ENCODE measurements at places on chromosomes 3 and 15.

DNA sequence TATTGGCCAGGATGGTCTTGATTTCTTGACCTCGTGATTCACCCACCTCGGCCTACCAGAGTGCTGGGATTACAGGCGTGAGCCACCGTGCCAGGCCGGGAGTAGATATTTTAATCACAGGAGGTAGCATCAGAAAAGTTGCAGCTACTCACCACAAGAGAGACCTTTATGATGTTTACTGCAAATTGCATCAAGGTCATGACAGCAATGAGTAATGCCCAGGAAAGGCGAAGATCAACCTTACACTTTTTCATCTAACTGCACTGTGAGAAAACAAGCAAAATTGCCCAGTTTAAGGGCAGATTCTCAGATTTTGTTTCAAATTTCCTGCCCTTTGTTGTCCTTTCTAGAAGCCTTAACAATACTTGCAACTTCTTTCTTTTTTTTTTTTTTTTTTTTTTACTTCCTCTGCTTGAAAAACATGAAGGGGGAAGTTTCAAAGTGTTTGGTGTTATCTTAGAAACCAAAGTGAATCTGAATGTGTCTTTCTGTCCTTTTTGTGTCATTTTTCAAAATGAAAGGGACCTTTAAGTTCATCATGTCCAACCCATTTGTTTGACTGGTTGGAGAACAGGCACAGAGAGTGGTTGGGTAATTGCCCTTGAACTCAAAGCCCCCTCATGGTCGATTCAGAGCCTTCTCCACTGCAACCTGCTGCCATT is 25.0 kb downstream of the TGFBR2 start:
- DNase-seq: no peak

GRCh38 chr3:171248426-171249111 is 211.6 kb downstream of the TNIK start:
- DNase-seq: no peak

GRCh38 chr15:66080717-66081398 is 172.7 kb downstream of the MEGF11 start:
- no peak for DNase-seq

DNA sequence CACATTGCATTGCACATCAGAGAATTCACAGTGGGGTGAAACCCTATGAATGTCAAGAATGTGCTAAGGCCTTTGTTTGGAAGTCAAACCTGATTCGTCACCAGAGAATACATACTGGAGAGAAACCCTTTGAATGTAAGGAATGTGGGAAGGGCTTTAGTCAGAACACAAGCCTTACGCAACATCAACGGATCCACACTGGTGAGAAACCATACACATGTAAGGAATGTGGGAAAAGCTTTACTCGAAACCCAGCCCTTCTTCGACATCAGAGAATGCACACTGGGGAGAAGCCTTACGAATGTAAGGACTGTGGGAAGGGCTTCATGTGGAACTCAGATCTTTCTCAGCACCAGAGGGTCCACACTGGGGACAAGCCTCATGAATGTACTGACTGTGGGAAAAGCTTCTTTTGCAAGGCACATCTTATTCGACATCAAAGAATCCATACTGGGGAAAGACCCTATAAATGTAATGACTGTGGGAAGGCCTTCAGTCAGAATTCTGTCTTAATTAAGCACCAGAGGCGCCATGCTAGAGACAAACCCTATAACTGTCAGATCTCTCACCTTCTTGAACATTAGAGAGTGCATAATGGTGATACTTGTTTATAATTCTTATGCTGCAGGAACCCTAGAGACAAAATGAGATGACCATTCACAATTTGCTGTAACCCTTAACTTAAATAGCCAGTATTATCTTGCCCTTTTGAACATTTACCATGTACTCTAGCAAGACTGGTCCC is 9.0 kb downstream of the ZNF662 start:
- DNase-seq: no peak

GRCh38 chr15:99961011-99961441 is 227.8 kb upstream of the LYSMD4 start:
- no peak for DNase-seq

DNA sequence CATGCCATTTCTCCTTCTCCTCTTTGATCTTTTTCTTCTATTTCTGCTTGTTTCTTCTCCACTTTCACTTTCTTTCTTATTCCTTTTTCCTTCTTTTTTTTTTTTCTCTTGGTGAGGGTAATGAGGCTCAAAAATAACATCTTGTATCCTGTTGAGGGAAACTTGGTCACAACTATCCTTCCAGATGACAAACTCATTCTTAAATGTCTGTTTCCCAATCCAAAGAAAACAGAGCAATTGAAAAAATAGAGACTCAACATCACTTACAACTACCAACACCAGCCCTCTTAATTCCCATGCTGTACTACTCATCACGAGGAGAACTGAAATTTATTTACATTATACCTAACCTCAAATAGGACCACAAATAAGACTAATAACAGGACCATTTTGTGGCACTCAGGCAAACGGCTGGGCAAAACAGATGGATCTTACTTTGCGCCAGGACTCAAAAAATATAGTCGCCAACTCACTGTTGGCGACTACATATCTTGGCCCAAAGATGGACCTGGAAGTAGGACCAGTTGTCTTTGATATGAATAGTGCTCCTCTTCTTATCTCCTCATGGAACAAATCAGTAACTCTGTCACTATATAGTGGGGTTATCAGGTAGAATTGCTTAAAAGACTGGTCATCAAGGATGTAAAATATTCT is 343.9 kb downstream of the ZBTB20 start:
- no peak for DNase-seq

GRCh38 chr15:35173444-35174118 is 88.5 kb upstream of the NANOGP8 start:
- DNase-seq: no peak

- no peak for DNase-seq
Measured at GRCh38 chr3:196486263-196486662, 17.3 kb downstream of the RNF168 start.

DNA sequence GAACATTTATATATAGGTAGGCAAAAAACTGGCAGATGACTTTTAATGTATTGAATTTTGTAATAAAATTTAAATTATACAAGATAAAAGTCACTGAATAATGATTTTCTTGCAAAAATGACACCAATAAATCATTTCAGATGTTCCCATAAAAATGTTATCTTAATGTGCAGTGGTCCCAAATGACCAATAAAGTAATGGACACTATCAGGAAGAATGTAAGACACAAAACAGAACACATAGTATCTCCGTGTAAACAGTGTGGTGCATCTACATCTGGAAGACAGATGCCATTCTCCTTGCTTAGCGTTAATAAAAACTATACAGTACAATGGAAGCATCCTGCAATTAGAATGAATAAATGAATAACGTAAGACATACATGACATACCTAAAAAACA is 41.5 kb downstream of the FGF7 start:
- no peak for DNase-seq

DNA sequence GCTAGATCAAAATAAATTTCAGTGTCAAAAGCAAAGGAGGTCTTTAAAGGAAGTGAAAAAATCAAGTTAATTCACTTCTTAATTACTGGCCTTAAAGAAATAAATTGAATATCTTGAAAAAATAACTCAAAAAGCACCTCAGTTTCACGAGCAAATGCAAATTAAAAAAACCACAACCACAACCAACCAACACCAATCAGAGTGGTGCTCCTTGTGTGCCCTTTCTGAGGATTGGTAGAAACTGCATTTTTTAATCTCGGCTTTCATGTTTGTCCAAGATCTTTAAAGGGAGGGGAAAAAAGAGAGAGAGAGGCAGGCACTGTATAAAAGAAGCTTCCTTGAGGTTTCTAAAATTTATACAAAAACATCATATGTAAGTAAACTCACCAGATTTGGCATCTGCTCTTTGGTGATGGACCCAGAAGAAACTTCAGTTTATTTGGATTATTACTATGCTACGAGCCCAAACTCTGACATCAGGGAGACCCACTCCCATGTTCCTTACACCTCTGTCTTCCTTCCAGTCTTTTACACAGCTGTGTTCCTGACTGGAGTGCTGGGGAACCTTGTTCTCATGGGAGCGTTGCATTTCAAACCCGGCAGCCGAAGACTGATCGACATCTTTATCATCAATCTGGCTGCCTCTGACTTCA is at the start of gene GPR15:
Gene GPR15 (plus strand): TSS at position 357 of the 653 bp plus-strand sequence. CDS start 56 bp downstream, at position 413.
- DNase-seq: no peak

DNA sequence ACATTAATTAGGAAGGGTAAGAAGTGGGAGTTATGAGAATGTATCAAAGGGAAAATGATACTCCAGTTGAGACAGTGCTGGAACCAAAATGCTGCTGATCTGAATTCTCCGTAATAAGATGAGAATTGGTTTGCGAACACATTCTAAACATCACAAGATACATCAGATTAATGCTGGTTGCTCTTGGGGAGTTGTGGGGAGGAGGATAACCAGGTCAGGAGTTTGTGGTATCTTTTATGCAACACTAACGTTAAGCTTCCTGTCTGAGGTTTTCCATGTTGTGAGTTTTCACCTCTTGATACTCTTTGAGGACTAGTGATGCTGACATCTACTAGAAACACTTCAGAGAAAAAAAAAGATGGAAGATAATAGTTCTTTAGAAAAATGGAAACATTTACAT is 47.2 kb downstream of the PPARG start:
- DNase-seq: no peak

- no peak for DNase-seq
Measured at GRCh38 chr15:68145706-68146105, 59.4 kb downstream of the CALML4 start.

DNA sequence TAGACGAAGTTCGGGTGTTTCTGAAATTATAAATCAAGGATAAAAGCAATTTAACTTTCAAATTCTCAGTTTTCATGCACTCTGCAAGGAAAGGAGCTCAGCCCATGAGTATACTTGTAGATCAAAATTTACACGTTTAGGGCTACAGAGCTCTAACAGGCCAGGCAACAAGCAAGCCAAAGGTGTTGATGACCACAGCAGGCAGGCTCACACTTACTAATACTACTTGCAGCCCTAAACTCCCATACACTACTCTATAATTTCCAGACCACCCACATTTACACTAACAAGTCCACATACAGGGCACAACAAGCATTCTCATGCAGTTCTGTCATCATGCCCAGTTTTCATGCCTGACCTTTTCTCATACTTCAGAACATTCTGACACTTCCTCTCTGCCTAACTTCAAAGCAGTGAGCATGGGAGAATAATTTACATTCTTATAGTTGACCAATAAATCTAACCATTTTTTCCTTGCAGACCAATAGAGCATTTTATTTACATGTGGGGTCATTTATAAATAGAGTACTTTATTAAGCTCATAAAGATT is 124.7 kb upstream of the FRMD4B start:
- no peak for DNase-seq

DNA sequence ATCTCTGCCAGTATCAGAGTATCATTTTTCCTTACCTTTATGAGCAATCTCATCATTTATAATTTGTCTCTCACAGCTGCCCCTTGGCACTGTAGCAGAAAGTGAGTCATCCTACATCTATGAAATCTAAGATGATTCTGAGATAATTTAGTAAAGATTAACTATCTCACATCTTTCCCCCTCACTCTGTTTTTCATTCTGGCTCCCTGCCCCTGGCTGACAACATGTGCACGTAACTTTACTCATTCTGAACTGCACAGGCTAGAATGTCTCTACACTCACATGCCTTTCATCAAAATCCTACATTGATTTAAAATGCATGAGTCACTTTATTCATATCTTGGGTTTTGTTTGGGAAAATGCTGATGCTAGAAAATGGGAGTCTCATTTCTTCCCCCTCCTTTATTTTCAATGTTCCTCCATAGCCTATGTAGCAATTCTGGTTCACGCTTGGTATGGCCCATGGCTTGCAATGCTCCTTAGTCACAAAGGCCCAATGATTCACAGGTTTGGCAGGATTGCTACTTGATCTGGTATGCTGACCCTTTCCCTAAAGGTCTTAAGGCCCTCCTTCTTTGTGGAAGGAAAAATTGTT is 838.5 kb downstream of the TUSC7 start:
- DNase-seq: no peak

DNA sequence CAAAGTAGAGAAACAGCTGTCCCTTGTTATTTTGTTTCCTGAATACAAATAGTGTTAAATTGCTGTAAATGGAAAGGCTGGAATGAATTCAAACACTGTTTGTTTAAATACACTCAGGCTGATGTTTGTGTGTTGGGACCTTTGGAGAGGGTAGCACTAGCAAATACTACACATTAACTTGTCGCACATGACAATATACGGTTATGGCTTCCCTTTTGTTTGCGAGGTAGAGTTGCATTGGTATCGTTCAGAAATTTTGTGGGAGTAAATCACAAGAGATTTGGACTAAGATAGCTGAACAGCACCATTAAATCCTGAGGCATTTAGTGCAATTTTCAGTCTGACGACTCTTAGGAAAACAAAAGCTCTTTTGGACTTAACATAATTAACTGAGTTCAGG is 213.0 kb upstream of the ROBO2 start:
- DNase-seq: no peak

GRCh38 chr3:117510396-117510795 is 800.8 kb downstream of the TUSC7 start:
- no peak for DNase-seq

DNA sequence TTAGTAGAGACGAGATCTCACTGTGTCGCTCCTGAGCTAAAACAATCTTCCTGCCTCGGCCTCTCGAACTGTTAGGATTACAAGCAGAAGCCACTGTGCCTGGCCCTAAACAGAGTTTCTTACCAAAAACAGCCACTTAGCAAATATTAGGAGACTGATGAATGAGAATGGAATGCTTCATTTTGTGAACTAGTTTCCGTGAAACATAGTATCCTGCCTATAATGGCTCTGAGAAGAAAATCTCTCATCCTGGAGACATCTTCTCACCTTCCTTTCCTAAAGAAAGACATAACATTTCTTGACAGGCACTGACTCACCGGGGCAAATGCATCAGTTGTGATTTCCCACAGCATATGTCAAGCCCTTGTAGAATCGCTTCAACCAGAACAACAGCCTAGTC is 44.9 kb downstream of the GJD2 start:
- no peak for DNase-seq

- no peak for DNase-seq
Measured at GRCh38 chr3:52070724-52071621, 14.6 kb upstream of the DUSP7 start.

DNA sequence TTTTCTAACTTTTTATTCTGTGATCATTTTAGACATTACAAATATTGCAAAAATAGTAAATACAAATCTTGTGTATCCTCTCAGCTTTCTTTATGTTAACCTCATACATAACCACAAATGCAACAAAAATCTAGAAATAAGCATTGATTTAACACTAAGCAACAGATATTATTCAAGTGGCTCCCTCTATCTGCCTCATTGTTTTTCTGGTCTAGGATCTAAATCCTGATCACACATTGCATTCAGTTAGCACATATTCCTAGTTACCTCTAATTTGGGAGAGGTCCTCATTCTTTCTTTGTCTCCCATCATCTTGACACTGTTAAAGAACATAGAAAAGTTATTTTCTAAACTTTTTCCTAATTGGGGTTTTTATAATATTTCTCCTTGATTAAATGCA is 1126.0 kb downstream of the ROBO2 start:
- no peak for DNase-seq

GRCh38 chr3:70488816-70489215 is 176.4 kb upstream of the MDFIC2 start:
- no peak for DNase-seq

DNA sequence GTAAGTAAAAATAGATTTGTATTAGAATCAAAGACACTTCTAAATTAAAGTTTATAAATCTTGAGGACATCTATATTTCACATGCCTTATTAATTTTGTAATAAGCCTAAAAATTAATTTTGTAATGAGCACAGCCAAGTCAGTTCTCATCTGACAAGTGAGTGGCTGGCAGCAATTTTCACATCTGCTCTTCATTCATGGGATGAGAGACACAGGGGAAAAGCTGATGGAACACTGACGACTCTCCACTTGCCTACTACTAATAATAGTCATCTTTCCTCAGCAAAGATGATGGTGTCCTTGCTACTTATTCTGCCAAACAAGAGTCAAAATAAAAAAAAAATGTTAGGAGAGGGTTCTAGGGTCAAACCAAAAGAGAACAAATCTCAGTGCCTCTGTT is 14.4 kb upstream of the CMSS1 start:
- no peak for DNase-seq

All from activated CD8-positive, alpha-beta memory T cell treated with anti-CD3 and anti-CD28 coated beads for 4 hours (primary cell).